Aortic smooth muscle cell (primary cell): ENCODE measurements at places on chromosomes 4 and X. TPM values are rescaled to one million over a fixed set of nuclear protein-coding genes. Genes with fewer than 3 reads are reported as not detected.

Gene TMEM33
- 39.9 and 41.5 TPM in 2 replicates for total RNA-seq

Gene IGFBP7
- total RNA-seq = 595 and 980 TPM in 2 replicates

Gene PRKG2
- total RNA-seq = 0.56 and 0.79 TPM in 2 replicates

Gene MSANTD1
- total RNA-seq = 0.53 and 0.56 TPM in 2 replicates
